ENCODE measurements at places on chromosomes 12 and 14.

- no peak for DNase-seq
Observed at GRCh38 chr12:3634348-3634747, 118.6 kb downstream of the CRACR2A start.

DNA sequence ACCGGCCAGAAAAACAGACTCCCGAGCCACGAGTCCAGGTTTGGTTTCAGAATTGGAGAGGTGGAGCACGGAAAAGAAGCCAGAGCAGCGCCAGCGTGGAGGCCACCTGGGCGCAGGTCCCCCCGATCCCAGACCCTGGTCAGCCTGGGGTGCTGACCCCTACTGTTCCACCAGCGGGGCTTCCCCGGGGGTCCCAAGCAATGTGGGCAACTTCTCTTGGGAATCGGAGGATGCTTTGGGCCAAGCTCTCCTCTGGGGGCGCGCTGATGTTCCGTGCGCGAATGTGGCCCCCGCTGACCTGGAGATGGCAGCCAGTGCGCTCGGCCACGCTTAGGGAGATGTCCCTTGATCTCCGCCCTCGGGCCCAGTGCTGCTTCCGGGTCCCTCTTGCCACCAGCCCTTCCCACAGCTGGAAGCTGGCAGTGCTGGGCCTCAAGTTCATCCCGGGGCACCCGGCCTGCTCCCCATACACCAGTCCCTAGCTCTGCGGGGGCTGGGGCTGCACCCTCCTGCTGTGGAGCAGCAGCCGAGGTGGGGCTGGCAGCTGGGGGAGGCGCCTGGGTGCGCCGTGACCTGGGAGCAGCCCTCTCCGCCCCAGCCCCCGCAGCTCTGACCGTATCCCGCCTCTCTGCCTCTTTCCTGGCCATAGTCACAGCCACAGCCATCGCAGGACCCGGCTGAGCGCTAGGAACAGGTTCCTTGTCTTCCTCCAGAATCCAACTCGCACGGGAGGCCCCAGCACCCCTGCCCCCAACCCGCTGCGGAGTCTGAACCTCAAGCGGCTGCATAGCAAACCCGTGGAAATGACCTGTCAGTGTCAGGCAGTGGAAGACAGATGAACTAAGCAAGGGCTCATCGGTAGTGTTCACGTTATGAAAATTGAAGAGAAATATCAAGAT is 91.2 kb downstream of the RCOR1 start:
- DNase-seq, result no peak

DNA sequence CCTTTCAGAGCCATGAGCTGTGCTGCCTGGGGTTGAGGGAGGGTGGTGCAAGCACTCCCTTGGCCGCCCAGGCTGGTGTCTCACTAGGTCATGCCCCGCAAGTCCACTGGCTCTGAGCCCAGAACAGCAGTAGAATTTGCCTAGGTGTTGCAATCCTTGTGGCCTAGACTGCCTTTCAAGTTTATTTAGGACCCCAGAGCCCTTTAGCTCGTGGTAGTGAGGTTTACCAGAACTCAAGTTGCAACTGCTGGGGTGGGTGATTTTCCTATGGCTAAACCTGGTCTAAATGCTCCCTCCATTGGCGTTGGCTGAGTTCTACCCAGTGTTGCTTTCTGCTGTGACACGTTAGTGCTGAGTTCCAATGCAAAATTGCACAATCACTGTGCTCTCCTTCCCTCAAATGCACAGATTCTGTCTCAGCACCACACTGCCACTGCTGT is 287.2 kb downstream of the BCAT1 start:
- DNase-seq, result no peak

DNA sequence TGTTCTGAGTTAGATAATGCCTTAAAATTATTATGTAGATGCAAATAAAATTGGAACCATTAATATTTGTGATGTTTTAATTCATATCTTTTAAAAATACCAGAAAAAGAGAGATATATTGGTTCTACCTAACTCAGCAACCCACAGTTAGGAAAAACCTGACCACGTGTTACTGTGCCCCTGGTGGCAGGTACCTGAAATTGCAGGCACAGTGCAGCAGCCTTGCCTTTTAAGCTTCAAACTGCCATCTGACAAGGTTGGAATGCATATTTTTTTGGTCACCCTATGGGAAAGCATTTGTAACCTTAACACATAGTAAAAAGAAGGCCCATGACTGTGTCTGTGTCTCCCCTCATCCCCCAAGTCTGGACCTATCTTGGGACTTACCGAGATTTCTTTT is 109.4 kb upstream of the NOS1 start:
- no peak for DNase-seq

DNA sequence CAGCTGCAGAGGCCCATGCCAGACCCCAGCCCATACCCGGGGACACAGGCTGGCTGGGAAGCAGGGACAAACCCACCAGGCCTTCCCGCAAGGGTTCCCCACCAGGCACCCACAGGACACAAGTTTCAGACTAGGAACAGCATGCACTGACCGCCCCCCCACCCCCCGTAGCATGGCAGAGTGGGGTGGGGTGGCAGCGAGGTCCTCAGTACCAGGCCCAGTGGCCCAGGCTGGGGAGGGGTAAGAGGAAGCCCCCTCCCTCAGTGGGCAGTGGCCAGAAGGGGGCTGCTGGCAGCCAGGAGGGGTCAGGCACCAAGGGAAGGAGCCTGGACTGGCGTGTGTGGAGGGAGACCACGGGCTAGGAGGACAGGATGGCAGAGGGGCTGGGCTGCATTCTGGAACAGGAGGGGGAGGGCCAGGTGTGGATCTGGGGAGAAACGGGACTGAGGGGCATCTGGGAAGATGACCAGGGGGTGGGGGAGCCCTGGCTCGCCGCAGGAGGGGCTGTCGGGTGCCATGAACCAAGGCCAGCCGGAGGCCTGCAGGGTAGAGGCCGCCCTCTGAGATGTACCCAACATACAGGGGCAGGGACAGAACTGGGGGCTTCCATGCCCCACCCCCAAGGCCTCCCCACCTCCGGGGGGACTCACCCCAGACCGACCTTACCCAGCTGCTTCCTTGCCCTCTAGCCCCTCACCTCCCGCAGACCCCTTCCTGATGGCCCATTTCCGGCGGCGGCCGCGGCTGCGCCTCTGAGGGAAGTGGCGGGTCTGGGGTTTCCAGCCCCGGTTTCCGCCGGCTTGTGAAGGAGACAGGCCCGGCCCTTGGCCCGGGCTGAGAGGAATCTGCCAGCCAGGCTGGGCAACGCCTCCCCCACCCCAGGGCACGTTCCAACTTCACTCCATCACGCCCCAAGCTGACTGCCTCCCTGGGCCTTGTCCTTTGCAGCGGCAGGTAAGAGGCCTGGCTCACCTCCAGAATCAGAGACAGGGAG is 5.6 kb upstream of the JAG2 start:
- DNase-seq, result no peak

DNA sequence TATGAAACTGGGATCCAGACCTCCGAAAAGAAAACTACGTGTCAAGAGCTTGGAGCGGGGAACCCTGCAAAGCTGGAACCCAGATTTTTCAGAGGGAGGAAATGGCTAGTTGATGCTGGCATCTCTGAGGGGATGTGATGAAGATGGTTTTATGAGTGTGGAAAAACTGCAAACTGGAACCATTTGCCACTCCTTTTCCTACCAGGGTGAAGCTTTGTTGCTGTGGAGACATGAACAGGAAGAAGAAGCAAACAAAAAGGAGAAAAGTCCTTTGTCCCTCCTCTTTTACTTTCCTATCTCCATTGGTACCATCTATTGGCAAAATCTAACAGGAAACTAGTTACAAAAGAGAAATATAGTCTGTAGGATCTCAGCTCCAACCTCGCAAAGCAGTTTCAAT is 39.2 kb downstream of the CDK17 start:
- DNase-seq, result no peak

DNA sequence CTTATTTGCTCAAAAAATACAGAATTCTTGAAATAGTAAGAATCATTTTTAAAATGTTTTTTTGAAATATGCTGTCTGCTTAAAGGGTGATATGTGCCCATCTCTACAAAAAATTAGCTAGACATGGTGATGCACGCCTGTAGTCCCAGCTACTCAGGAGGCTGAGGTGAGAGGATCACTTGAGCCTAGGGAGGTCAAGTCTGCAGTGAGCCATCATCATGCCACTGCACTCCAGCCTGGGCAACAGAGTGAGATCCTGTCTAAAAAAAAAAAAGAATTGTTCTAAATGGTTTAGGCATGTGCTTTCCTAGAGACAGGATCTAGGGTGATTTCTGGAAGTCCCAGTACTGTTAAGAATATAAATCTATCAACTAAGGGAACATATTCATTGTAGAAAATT is 75.6 kb upstream of the HECTD1 start:
- DNase-seq, result no peak

GRCh38 chr14:22502007-22502406 is 87.0 kb downstream of the DAD1 start:
- DNase-seq, result no peak

DNA sequence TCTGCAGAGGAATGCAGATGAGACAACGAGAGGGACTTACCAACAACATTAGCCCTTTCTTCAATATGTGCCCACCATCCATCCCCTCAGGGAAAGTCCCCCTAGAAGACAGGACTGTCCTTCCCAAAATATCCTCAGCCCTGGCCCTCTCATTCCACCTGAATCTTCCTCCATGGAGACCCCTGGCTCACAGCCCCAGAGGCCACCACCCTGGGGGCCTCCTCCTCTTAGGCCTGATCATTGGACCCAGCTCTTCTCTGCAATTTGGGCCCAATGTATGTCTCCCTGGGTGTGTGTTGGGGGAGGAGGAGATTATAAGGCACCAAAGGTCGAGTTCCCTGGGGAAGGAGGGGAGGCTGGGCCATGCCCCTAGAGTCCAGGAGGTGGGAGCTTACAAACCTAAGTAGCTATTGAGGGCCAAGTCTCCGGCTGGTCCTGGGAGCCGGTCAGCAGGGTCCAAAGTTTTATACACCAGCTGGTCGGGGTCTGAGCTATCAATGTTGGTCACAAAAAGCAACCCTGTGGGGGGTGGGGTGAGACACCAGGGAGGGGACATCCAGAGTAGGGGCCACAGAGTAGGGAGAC is 8.1 kb downstream of the ITGA7 start:
- no peak for DNase-seq

- no peak for DNase-seq
Observed at GRCh38 chr12:17661250-17661649, 428.7 kb downstream of the RERGL start.

GRCh38 chr14:33851931-33852330 is 98.9 kb downstream of the EGLN3 start:
- no peak for DNase-seq

- DNase-seq, result no peak
Observed at GRCh38 chr14:101110729-101111619, 207.5 kb upstream of the RTL1 start.

- peak; percentile 29 for DNase-seq
Observed at GRCh38 chr14:106564058-106564643, 1037.8 kb downstream of the TMEM121 start.

GRCh38 chr12:103928682-103929045 is 1.5 kb upstream of the HSP90B1 start:
- peak; percentile 41 for DNase-seq

DNA sequence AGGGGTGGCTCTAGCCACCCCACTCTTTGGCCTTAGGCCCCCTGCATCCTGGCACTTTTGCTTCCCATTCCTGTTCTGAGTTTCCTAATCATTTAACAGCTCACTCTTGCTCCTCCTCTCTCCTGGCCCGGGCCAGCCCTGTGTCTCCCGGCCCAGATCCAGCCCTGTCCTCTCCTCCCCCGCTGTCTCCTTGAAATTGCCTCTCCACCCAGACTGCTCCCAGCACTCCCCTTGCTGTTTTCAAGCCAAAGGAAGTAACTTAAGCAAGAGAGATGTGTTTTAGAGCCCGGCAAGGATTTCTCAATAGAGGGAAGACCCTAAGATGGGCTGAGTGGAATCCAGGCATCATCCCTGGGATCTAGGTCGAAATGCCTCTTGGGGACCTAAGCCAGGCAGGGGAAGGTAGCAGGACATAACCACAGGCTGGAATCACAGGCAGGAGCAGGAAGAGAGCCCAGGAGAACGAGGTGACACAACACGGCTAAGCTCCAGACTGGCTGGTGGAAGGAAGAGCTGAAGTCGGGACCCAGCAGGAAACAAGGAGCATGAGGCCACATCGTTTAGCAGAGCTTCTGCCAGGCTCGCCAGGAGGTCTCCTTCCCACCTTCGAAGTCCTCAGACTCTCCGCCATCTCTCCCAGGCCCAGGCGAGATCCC is 2.0 kb upstream of the LRP1-AS start:
- no peak for DNase-seq

GRCh38 chr12:53051058-53051880 is 1.4 kb downstream of the TNS2 start:
- no peak for DNase-seq

- no peak for DNase-seq
Observed at GRCh38 chr14:35401422-35402265, 2.9 kb downstream of the NFKBIA start.

GRCh38 chr14:54848910-54849309 is 53.7 kb downstream of the GCH1 start:
- DNase-seq, result no peak

DNA sequence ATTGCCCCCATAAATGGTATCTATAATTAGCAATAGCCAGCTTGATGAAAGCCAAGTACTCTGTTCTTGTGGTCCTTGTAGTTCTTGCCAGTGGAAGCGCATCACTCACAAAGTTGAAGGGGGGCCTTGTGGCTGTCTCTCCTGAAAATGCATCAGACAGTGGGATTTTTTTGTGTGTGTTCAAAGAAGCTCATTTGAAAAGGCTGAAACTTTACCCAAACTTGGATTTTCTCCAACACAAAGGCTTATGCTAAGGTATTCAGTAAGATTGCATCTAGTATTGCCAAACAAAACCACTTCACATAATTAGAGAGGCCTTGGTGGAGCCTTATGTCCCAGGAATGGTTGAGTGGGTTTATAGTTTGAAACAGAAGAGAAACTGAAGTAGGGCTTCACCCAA is 216.7 kb upstream of the TMTC1 start:
- DNase-seq, result no peak

DNA sequence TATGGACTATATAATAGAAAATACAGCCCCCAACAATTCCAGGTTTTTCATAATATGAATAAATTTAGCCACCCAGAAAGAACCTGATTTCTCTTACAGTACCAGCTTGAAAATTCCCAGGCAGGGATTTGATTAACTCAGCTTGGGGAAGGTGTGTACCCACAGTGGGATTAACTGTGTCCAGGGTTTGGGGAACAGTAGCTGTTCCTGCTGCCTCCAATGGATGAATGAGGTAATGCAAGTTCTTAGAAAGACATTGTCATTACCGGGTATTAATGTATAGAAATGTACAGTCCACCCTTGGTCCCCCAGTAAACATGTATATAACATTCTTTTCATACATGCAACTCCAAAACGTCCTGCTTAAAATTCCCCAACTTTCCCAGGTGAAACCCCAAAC is 115.6 kb downstream of the LRIG3 start:
- DNase-seq, result no peak
